ENCODE measurements at places on chromosomes 12 and 14.

- no peak for DNase-seq
These were observed 211.8 kb upstream of the HMGA2 start for GRCh38 chr12:65612440-65612839.

DNA sequence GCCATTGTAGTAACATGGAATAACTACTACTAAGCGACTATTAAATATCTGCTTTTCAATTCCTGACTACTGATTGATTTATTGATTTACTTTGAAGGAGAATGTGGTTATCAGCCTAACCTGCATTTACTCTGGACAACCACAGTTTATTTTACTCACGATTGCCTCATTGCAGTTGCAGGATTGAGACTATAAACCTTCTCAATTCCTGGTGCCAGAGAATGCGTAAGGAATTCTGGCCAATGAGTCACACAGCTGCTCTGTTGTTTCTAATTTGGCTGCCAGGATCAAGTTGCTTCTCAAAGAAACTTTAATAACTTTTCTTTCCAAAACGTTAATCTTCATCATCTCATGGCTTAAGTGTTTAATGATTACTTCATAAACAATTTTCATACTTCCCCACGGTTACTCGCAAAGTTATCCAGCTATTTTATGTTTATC is 13.1 kb upstream of the TMTC1 start:
- DNase-seq, result no peak

DNA sequence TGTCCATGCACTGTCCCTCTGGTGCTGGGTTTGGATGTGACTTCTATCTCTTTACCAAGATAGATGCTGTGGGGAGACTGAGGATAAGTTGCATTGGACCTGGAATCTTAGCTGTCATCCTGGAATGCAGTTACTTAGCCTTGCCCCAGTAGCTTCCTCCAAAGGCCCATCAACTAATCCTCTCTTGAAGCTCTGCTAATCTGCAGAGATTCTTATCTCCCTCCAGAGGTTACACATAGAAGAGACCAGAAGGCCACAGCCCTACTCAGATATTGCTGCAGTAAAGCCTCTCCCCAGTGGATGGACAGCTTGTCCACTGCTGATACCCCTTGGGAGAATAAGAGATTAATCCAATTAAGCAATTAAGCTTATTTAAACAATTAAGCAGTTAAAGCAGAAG is 867.2 kb downstream of the BCL11B start:
- no peak for DNase-seq

DNA sequence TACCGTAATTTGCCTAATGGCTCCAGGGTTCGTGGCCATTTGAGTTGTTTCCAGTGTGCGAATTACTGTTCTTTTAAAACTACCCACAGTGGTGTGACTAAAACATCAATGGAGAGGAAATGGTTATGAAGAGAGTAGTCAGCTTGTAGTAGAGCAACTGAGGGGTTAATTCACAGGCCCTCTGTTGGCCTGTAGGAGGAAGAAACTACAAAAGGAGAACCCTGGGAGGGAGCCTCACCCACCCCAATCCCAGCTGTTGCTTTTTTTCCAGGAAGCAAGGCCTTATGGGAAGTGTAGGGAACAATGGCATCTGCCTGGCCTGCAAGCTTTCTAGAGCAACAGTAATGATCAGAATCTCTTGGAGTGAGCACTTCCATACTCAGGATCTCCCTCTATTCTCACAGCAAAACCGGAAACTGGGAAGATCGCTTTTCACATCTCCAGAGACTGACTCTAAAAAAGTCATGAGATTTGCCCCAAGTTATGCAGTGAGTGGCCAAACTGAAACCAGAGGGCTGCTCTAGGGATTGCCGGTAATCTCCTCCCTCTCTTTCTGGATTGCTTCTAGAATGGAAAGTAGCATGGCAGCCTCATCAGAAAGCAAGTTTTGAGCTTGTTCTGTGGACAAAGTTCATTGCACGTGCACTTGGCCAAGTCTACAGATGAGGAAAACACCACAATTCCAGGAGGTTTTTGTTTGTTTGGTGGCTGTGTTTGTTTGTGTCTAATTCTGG is 125.3 kb upstream of the PWP1 start:
- no peak for DNase-seq

- DNase-seq, result no peak
These were observed 15.0 kb upstream of the PPP1R13B start for GRCh38 chr14:103862393-103862782.

GRCh38 chr12:101719566-101719965 is 19.7 kb downstream of the SYCP3 start:
- DNase-seq, result no peak

GRCh38 chr12:116931665-116932064 is 20.9 kb downstream of the FBXW8 start:
- DNase-seq, result no peak

DNA sequence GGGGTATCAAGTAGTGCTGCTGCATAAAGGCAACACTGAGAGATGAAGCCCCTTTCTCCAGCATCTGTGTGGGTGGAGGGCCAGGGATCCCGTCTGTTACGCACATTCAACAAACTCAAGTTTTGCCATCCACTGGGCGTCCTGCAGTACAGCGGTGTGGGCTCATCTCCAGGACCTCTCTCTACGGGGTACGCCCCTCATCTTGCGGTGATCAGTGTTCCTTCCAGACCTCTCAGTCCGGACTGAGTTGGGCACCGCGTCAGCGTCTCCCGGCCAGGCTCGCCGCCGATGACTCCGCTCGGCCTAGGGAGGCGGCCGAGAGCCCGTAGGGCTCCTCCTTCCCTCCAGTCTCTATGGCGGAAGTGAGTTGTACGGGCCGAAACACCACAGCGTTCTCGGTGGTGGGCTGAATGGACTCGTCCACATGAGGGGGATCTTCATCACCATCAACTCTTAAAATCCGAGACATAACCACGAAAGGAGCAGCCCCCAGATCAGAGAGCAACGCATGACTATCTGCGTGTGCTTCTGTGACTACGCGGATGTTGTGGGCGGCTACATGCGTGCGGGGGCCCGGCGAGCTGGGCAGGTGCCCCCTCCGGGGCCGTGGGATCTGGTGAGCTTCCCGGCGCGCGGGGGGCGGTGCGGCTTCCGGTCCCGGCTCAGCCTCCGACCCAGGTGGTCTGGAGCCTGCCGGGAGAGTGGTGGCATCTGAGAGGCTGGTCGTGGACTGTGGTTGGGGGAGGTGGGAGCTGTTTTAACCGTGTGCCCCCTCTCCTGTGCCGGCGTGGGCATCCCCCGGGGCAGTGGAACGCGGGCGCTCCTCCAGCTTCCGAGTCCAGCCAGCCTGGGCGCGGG is at the start of gene ATG101:
ATG101 (plus strand) TSS at position 652 of the 858 bp plus-strand sequence. CDS start 3,673 bp downstream, outside the sequence.
- no peak for DNase-seq

- DNase-seq, result no peak
These were observed 325.5 kb downstream of the DPF3 start for GRCh38 chr14:72568296-72568992.

- no peak for DNase-seq
These were observed 8.3 kb downstream of the OR4K17 start for GRCh38 chr14:20118795-20119194.

DNA sequence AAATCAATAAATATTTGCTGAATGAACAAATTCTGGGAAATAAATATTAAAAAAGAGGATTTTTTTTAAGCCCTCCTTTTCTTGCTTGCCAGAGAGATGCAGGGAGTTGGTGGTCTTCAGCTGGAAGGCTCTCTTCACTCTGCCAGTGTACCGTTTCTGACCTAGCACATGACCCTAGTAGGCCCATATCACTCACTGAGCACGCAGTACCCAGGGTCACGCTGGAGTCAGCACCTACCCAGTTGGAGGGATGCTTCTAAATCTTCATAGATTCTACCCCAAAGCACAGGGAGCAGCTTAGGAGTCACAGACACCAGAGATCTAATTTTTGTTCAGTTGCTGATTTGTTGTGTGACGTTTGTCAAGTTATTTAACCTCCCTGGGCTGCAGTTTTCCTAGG is 195.4 kb upstream of the TBX3 start:
- DNase-seq, result no peak

GRCh38 chr12:102602521-102602920 is 122.2 kb upstream of the IGF1 start:
- no peak for DNase-seq

DNA sequence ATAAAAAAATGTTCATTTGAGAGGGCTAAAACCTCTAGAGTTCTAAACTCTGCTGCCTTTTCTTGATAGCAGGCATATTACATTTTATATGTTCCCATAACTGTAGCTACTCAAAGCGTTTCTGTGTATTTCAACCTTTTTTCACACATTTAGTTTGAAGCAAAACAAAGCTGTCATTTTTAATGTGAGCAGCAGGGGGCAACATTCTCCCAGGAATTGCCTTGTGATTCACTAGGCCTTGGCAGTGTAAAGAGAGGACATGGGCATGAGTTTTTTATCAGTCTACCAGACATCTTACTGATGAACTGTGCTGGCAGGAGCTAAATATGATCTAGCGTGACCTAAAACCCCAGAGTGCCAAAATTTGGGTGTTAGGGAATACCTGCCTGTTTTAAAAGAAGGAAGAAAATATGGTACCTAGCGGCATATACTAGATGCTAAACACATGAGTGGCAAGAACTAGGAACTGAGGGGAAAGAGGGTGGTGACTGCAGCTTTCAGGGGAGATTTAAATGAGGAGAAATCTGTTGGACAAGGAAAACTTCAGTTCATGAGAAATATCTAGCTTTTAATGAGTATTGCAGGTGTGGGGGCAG is 65.3 kb downstream of the IFT43 start:
- DNase-seq, result no peak

DNA sequence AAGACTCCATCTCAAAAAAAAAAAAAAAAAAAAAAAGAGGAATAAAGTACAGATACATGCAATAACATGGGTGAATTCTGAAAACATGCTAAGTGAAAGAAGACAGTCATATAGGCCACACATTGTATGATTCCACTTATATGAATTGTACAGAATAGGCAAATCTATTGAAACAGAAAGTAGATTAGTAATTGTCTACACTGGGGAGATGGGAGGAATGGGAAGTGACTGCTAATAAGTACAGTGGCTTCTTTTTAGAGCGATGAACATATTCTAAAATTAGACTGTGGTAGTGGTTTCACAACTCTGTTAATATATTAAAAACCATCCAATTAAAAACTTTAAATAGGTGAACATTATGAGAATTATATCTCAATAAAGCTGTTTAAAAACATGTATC is 74.4 kb downstream of the ANKS1B start:
- DNase-seq, result no peak

GRCh38 chr12:111757361-111758119 is 9.2 kb upstream of the ALDH2 start:
- DNase-seq, result no peak

DNA sequence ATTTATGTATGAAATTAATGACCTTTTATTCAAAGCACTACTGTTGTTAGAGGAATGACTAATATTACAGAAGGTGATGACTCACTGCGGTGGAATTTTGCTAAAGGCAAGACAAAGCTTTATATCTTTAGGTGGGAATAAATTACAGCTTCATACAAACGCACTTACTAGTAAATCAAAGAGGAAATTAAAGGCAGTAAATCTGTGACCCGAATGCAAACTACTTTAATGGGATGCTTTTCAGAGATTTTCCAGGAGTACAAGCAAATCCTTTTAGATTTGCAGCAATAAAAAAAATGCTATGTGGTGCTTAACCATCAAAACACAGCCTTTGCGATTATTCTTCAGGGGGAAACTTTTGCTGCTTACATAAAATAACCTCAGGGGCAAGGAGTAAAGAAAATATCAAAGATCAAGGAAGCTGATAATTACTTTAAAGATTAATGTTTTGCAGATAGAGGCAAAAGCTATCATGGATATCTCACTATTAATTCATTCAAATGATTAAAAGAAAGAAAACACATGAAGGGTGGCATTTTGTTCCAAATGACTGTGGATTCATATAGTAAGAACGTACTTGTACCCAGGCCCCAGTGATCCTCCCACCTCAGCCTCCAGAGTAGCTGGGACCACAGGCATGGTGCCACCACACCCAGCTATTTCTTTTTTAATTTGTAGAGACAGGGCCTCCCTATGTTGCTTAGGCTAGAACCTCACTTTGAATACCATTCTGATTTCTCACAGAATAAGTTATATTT is 98.9 kb downstream of the DENND5B start:
- DNase-seq, result no peak

DNA sequence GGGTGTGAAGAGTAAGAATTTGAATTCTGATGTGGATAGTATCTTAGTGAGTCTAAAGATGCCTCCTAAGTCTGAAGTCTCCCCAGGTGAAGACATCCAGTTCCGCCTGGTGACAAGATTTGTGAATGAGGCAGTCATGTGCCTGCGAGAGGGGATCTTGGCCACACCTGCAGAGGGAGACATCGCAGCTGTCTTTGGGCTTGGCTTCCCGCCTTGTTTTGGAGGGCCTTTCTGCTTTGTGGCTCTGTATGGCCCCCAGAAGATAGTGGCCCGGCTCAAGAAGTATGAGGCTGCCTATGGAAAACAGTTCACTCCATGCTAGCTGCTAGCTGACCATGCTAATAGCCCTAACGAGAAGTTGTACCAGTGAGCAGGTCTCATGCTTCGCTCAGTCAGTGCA is 24.6 kb upstream of the AICDA start:
- no peak for DNase-seq

- DNase-seq, result no peak
These were observed 189.5 kb upstream of the PLEKHG7 start for GRCh38 chr12:92513231-92513730.

- DNase-seq, result no peak
These were observed 72.6 kb downstream of the CHST11 start for GRCh38 chr12:104529130-104529874.

- no peak for DNase-seq
These were observed 40.6 kb downstream of the ACTN1 start for GRCh38 chr14:68938271-68939150.

GRCh38 chr12:105030820-105031807 is 45.0 kb downstream of the NOPCHAP1 start:
- DNase-seq, result no peak

GRCh38 chr12:73361864-73362230 is 1089.7 kb downstream of the TRHDE start:
- DNase-seq, result no peak

- DNase-seq, result no peak
These were observed 14.1 kb downstream of the SIVA1 start for GRCh38 chr14:104766863-104767633.

- DNase-seq, result no peak
These were observed 51.2 kb upstream of the CAPRIN2 start for GRCh38 chr12:30805959-30806358.

DNA sequence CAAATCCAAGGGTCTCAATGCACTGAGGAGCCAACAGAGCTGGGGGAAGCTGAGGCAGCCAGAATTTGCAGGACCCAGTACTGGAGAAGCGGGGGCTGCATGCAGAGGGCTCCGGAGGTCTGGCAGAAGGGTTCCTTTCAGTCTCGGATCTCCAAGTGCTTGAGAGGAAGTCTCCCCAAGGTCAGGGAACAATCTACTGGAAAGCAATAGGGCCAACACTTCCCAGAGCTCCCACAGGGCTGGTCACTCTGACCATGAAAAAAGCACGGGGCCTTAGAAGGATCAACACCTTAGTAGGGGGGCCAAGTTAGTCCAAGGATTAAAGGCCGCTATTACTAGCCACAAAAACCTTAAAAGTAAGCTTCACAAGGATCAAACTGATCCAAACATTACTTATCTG is 31.7 kb downstream of the SPPL3 start:
- no peak for DNase-seq

- DNase-seq, result no peak
These were observed 144.8 kb downstream of the ASCL1 start for GRCh38 chr12:103102225-103102744.

- DNase-seq, result no peak
These were observed 186.4 kb downstream of the ANO6 start for GRCh38 chr12:45402288-45402687.
